ENCODE measurements at places on chromosomes 5 and 9.

- no peak for DNase-seq
These were observed 519.9 kb downstream of the SEMA5A start for GRCh38 chr5:9025942-9026341.

DNA sequence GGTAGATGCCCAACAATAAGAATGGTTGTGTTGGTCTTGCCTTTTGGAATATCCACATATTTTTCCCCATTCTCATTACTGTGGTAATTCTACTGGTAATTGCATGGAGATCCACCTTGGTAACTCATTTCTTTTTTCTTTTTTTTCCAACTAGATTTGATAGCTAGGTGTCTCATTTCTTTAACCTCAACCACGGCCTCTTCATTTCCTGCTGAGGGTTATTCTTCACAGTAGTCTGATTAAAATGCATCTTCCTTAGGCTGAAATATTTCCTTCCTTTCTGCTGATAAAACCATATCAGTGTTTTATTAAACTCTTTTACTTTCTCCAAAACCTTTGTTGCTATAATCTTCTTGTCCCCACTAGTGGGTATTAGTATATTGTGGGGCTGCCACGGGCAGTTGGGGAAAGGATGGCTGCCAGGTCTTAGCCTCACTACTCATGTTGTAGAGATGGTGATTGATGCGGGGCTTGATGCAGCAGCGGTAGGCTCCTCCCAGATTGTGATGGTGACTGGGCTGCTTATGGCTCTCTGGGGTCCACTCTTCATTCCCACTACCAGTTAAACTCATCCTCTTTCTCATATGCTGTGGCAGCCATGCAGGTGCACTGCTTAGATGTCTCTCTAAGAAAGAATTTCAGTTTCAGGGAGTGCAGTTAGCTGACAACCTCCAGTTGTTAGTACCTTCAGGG is 35.9 kb downstream of the KIF2A start:
- DNase-seq, result peak; percentile 26

GRCh38 chr5:87347841-87348240 is 64.9 kb downstream of the CCNH start:
- DNase-seq, result no peak

DNA sequence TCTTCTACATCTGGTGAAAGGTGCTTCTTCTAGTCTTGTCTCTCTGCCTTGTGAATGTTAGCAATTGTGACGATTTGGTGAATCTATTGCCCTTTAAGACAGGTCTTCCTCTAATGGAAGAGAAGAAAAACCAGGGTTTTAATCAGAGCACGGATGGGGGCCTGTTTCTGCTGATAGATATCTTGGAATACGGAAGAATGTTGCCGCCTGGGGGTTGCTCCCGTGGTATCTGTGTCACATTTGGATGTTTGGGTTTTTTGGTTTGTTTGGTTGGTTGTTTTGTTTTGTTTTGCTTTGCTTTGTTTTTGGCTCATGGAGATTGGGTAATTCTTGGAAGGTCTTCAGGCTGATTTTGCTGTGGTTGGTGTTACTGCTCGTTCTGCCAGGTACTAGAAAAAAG is 9.7 kb upstream of the SLC1A3 start:
- DNase-seq, result no peak

DNA sequence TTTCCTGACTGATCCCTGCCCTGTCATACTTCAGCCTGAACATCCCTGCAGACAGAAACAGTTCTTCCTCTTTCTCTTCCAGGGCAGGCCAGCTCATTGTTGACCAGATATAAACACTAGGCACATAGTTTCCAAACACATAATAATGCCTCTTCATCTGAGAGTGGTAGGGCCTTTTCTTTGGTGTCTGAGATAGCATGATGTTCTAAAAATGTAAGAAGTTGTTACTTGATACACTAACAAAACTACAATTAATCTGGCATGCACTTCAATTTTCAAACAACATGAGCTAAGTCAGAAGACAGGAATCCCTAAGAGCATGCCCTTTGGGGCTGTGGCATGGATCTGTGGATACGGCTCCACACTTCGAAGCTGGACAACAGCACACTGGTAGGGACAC is 246.6 kb downstream of the SPOCK1 start:
- DNase-seq, result no peak

DNA sequence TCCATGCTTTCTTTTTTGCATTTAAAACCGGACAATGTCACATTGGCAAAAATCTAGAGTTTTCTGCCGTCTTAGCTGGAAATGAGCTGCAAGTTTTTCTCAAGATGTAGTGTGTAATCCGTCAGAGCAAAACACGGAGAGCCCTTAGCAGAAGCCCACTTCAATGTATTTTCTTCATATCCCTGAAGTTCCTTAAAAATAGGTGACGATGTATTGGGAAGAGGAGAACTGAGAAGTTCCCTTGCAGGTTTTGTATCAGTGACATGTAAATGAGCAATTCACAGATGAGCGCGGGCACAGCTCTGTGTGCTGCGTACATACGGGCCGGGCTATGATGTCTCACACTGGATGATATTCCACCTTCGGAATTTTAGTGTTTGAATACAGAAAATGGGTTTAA is 14.8 kb upstream of the CLPTM1L start:
- DNase-seq, result no peak

DNA sequence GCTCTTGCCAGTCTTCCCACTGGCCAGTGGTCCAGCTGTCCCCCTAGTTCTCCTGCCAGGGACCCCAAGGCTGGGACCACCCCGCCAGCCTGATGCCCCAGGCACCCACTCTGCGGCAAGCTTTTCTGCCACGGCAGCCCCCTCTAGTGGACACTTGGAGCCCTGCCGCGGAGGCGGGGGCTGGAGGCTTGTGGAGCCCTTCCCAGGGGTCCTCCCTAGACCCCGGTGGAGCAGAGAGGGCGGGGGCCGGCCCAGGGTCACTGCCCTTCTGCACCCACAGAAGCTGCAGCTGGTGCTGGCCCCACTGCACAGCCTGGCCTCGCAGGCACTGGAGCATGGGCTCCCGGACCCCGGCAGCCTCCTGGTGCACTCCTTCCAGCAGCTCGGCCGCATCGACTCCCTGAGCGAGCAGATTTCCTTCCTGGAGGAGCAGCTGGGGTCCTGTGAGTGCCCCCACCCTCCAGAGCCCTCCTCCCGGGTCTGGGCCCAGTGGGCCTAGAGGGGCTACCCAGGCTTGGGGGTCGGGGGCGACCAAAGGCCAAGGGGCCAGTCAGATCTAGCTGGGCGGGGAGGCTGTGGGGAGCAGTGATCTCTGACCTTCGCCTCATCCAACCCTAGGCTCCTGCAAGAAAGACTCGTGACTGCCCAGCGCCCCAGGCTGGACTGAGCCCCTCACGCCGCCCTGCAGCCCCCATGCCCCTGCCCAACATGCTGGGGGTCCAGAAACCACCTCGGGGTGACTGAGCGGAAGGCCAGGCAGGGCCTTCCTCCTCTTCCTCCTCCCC is 9.1 kb downstream of the EGFL7 start:
- DNase-seq, result peak; percentile 27

GRCh38 chr9:36999728-37000333 is 34.2 kb downstream of the PAX5 start:
- no peak for DNase-seq

GRCh38 chr5:110909950-110910349 is 161.6 kb upstream of the TSLP start:
- no peak for DNase-seq

DNA sequence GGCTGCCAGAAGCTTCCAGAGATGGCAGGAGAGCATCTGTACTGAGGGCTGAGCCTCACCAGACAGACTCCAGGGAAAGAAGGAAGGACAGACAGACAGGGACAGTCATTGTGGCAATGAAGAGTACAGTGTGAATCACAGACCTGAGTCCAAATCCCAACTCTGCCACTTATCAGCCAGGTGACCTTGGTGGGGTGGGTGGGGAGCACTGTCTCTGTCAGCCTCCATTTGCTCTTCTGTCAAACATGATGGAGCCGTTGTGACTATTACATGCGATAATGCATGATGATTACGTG is 85.9 kb upstream of the FSTL4 start:
- no peak for DNase-seq

- no peak for DNase-seq
These were observed 157.8 kb upstream of the FTMT start for GRCh38 chr5:121693864-121694263.

GRCh38 chr5:153891394-153891793 is 147.3 kb downstream of the FAM114A2 start:
- DNase-seq, result no peak

GRCh38 chr9:98866435-98867102 is 59.1 kb downstream of the GALNT12 start:
- DNase-seq, result no peak

- no peak for DNase-seq
These were observed 631.9 kb downstream of the PRELID2 start for GRCh38 chr5:145203193-145203592.

- no peak for DNase-seq
These were observed 42.9 kb upstream of the MEF2C start for GRCh38 chr5:88925692-88926490.

- DNase-seq, result no peak
These were observed 16.5 kb upstream of the FBXL7 start for GRCh38 chr5:15483351-15484097.

All from CD4-positive, alpha-beta memory T cell (primary cell).